Nucleus accumbens (tissue), 56 donors: ENCODE measurements at places on chromosomes 1 and 21.

GRCh38 chr1:18010945-18011344, 96.7 kb upstream of the IGSF21 start:
- DNase-seq = no peak

- DNase-seq = no peak
Measured at GRCh38 chr1:232300466-232300865, 329.5 kb downstream of the SIPA1L2 start.

GRCh38 chr1:233085566-233085965, 135.2 kb downstream of the NTPCR start:
- DNase-seq = no peak

GRCh38 chr1:66492424-66492823, 41.5 kb upstream of the SGIP1 start:
- no peak for DNase-seq

DNA sequence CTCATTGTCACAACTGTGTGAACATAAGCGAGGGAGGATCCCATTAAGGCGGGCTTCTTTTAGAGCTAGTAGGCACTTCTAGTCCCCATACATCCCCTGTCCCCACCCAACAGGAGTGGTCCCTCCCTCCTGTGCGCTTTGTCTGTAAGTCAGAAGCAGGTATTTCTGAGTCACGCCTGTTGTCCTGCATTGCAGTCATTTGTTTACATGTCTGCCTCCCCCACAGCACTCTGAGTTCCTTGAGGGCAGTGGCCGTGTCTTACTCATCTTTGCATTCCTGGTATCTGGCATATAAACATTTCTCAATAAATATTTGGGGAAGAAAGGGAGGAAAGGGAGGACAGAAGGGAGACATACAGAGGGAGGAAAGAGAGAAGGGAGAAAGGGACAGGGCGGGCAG, 40.3 kb downstream of the PLEKHA6 start:
- DNase-seq = no peak
